ENCODE measurements at places on chromosomes 3 and 15.

DNA sequence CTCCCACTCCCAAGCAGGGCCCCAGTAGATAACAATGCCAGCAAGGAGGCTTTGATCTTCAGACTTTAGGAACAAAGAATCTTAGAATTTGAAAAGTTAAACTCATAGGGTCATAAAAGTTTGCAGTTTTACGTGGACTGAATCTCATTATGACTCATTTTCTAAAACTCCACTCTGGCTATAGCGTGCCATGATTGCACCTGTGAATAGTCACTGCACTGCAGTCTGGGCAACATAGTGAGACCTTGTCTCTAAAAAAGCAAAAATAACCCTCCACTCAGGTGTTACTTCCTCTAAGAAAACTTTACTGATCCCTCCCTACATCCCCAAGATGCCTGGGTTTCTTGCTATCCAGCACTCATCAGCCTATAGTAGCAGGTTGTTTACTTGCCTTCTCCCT is 104.5 kb downstream of the IL20RB start:
- no peak for DNase-seq

GRCh38 chr3:172288651-172289050 is 159.6 kb downstream of the GHSR start:
- no peak for DNase-seq

- no peak for DNase-seq
Observed at GRCh38 chr3:118527514-118528044, 507.1 kb downstream of the IGSF11 start.

DNA sequence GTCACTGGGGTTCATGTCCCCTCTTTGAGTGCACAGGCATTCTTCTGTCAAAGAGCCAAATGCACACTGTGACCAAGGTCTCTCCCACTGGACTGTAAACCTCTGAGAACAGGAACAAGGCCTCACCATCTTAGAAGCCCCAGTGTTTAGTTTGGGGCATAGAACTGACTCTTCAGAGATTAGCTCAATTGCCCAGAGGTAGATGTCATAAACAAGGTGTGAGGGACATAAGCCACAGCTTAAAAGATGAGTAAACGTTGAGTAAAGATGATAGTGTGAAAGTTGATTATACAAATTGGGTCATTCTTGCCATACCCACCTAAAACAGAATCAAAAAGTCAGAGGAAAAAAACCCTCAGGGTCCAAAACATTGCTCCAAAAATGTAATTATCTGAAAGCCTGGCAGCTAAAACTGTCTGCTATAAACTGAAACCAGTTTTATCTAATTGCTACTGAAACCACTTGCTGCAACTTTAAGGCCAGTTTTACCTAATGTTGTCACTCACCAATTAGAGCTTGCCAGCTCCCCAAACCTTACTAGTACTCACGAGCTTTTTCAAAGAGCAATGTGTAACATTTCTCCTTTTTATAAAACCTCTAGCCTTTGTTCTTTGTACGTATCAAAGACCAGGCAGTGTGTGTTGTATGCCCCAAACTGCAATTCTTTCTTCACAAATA is 415.2 kb downstream of the RAP2B start:
- no peak for DNase-seq

DNA sequence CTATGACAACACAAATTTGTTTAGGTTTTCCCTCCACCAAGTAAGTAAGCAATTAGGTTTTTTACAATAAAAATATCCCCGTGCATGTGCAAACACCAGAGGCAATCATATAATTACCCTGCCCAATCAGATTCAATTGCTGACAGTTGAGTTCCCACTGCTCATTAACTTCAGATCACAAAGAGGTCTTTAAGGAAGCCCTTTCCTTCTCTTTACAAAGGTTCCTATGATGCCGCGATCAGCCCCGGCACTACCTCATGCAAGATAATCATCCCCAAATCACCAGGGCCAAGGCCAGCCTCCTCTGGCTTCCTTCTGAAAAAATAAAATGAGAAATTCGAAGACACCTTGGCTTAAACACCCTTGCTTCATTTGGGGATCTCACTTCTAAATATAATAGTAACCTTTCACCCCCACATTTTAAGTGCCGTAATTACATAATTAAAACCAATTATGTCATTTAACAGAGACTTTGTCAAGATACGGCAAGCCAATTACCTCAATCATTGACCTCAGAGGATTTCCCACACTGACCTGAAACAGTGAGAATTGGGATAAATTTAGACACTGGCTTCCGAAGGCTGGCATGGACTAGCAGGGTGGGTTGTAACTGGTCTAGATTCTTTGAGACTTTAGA is 121.3 kb upstream of the WNT5A start:
- DNase-seq, result no peak

- DNase-seq, result peak; percentile 60
Observed at GRCh38 chr15:85831415-85832113, 36.8 kb upstream of the KLHL25 start.

GRCh38 chr3:176870451-176870850 is 326.8 kb downstream of the TBL1XR1 start:
- peak; percentile 6 for DNase-seq

DNA sequence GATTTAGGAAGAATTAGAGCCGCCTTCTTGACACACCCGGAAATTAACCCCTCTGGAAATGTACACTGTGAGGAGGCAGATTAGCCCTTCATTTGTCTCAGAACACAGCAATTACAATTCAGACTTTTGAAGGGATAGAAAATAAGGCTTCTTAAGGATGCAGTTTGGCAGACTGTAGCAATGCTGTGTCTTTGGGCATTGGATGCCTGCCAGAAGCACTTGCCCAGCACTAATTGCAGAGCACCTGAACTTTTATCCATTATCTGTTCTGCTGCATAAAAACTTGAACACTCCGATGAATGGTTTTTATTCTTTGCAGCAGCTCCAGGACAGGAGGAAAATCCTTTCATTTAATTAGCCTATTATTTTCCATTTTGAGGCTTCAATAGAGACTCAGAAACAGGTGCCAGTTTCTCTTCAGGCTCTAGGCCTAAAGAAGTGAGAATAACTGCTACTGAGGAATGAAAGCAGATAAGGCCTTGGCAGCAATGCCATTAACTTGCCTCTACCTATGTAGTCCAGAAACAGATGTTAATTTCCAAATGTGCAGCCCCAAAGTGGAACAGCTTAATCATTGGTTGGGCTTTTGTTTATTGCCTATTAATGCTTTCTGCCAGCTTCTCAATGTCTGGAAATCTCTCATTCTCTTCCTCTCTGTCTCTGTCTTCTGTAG is 418.5 kb downstream of the NSUN3 start:
- DNase-seq, result peak; percentile 3

- no peak for DNase-seq
Observed at GRCh38 chr3:111538111-111538510, 3.9 kb upstream of the CD96 start.

- DNase-seq, result no peak
Observed at GRCh38 chr3:140929446-140929845, 12.2 kb upstream of the SLC25A36 start.

DNA sequence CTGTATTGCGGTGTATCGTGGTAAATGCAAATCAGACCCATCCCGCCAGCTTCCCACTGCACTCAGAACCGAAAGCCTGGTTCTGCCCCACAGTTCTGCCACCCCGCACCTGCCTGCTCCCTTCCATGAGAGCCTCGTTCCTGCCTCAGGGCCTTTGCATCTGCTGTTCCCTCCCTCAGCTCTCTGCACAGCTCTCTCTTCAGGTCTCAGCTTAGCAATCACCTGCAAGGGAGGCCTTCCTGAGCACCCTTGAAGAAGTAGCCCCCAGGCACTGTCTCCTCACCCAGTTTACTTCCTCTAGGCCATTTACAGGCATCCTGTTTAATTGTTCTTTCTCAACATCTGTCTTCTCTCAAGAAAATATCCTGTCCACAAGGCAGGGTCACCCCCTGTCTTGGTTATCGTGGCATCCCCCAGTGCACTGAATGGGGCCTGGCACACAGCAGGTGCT is 13.3 kb upstream of the IQSEC1 start:
- DNase-seq, result no peak

GRCh38 chr3:192514081-192514753 is 213.1 kb downstream of the FGF12 start:
- DNase-seq, result peak; percentile 72

DNA sequence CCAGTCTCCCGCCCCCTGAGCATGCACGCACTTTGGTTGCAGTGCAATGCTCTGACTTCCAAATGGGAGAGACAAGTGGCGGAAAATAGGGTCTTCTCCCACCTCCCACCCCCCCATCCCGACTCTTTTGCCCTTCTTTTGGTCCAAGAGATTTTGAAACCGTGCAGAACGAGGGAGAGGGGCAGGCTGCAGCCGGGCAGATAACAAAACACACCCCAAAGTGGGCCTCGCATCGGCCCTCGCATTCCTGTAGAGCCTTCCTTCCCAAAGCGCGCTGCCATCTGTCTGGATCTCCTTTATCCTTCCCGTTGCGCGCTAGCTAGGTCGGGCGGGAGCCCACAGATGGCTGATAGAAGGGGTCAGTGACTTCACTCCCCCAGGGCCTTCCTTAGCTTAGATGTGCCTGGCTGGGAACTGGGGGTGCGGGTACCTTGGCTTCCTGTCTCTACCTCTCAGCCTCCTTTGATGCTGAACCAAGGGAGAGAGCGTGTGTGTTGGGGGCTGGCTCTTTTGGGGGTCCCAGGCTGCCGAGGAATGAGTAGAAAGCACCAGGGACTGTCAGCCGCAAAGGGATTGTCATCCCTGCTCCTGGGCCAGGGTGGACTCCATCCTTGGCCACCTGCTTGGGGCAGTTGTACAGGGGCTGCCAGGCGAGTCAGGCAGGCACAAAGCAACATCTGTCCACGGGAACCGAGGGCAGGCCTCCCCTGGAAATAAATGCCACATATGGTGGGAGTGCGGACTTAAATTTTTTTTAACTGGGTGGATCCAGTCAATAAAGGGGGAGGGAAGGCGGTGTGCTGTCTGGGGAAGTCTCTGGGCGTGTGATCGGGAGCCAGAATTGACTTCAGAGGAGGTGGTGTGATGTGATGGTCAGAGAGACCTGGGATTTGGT is 1.8 kb downstream of the SMAD3 start:
- DNase-seq, result no peak

DNA sequence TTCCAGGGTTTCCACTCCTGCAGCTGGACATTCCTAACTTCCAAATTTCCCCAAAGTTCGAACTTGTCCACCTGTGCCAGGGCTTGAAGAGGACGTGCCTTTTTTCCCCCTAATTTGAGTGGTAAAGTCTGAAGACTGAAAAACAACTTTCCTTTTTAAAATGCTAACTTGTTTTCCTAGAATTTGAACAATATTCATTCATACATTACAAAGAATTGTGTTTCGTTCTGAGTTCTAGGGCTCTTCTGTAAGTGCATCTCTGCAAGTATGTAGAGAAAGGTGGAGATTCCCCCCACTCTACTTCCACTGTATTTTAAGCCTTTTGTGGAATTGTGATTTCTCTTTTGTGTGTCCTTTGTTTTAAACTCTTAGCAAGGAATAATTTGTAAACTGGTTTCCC is 9.4 kb downstream of the DPH3 start:
- DNase-seq, result no peak

GRCh38 chr3:81268526-81268925 is 492.9 kb downstream of the GBE1 start:
- DNase-seq, result no peak

DNA sequence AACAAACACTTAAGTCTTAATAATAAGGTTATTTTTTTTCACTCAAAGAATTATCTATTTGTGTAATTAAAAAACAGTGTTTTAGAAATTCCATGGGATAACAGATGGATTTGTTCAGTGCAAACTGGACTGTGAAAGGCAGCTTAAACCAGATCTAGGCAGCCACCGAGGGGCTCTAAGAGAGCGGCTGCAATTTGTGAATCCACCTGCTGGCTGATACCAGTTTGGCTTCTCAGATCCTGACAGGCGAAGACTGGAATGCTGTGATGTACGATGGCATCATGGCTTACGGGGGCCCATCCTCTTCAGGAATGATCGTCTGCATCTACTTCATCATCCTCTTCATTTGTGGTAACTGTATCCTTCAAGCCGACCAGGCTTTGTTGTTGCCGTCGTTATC is 119.6 kb downstream of the CHDH start:
- no peak for DNase-seq
